ENCODE measurements at places on chromosomes 2 and 18. TPM values are rescaled to one million over a fixed set of nuclear protein-coding genes. Genes with fewer than 3 reads are reported as not detected.

GRCh38 chr2:140947236-140947635 lies 1183.6 kb downstream of the LRP1B start:
- H3K27ac ChIP-seq: no peak overlapping the region
- no peaks in the 10 kb centered on the region for H3K4me1 ChIP-seq
- DNase-seq: no peak
- H3K36me3 ChIP-seq: no peaks in the 10 kb centered on the region
- H3K4me3 ChIP-seq: no peak overlapping the region
- no peaks in the 10 kb centered on the region for H3K27me3 ChIP-seq

- no peaks in the 10 kb centered on the region for H3K27me3 ChIP-seq
- peaks cover 21% of the 10 kb centered on the region for H3K4me1 ChIP-seq
- no peaks in the 10 kb centered on the region for H3K36me3 ChIP-seq
- no peak for DNase-seq
- H3K4me3 ChIP-seq: no peak overlapping the region
- no peak overlapping the region for H3K27ac ChIP-seq
Measured at GRCh38 chr2:9313443-9313842, 106.8 kb downstream of the ASAP2 start.

- no peak overlapping the region for H3K4me3 ChIP-seq
- no peaks in the 10 kb centered on the region for H3K4me1 ChIP-seq
- H3K36me3 ChIP-seq: no peaks in the 10 kb centered on the region
- H3K27me3 ChIP-seq: peaks cover 11% of the 10 kb centered on the region
- no peak overlapping the region for H3K27ac ChIP-seq
Measured at GRCh38 chr2:72934683-72935610, 17.6 kb downstream of the EMX1 start.

- no peaks in the 10 kb centered on the region for H3K27me3 ChIP-seq
- H3K4me1 ChIP-seq: peaks cover 8% of the 10 kb centered on the region
- DNase-seq: no peak
Measured at GRCh38 chr2:64485961-64486360, 32.0 kb downstream of the LGALSL start.

GRCh38 chr18:8942021-8942908 lies 160.2 kb upstream of the NDUFV2 start:
- no peak overlapping the region for H3K27ac ChIP-seq
- no peaks in the 10 kb centered on the region for H3K4me1 ChIP-seq
- no peak overlapping the region for H3K4me3 ChIP-seq

DNA sequence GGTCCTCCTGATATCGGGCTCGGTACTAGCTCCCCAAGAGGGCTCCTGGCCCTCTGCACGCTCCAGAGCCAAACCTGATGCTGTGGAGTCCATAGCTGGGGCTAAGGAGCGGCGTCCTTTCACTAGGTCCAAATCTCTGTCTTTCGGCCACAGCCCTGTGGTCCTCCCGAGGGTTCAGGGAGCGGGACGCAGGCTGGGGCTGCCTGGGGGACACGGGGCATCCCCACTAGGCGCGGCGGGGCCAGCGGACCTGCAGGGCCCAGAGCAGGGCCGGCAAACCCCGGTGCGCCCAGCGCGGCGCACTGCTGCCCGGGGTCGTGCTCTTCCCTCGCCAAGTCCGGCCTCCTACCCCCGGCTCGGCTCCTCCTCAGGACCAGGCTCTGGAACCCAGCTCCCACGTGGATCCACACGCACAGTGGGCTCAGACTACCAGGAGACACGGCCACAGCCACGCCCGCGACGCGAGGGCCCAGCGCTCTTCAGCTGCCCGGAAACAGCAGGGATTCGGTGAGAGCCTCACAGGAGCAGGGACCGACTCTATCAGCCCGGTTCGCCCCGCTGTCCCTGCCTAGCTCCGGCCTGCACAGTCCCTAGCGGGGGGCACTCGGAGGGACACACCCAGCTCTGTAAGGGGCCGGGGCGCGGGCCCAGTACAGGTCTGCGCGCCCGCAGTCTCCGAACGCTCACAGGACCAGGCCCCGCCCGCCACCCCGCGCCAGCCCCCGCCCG lies 593 bp downstream of the ZNF514 start:
- H3K4me3 ChIP-seq: peak overlapping the region; percentile 83
- no peaks in the 10 kb centered on the region for H3K27me3 ChIP-seq

GRCh38 chr18:10723496-10723895 lies 197.7 kb downstream of the NAPG start:
- DNase-seq: no peak
- H3K27me3 ChIP-seq: no peaks in the 10 kb centered on the region
- no peaks in the 10 kb centered on the region for H3K36me3 ChIP-seq
- H3K4me1 ChIP-seq: no peaks in the 10 kb centered on the region
- no peak overlapping the region for H3K27ac ChIP-seq

PFN4 gene
- total RNA-seq: 1.7 TPM

LIMS3 gene
- 2.4 TPM for total RNA-seq

ADAM23 gene
- total RNA-seq: 2.5 TPM

ARHGAP15 gene
- 18.5 TPM for total RNA-seq

CRYGD gene
- not detected for total RNA-seq

TMEFF2 gene
- not detected for total RNA-seq
